ENCODE measurements at places on chromosomes 13 and 19. TPM values are rescaled to one million over a fixed set of nuclear protein-coding genes. Genes with fewer than 3 reads are reported as not detected.

The ZNF525 gene
- 6.9 TPM for total RNA-seq

The RGL3 gene
- total RNA-seq, result 7.0 TPM

The CYP4F2 gene
- not detected for total RNA-seq

The ZNF565 gene
- total RNA-seq, result 9.3 TPM

The SLC7A9 gene
- 0.19 TPM for total RNA-seq

The GJA3 gene
- 0.56 TPM for total RNA-seq

The ADGRE2 gene
- total RNA-seq, result 2.9 TPM

The MAMSTR gene
- 0.28 TPM for total RNA-seq

The CYP4F8 gene
- not detected for total RNA-seq

The ICAM4 gene
- total RNA-seq, result 0.85 TPM

The CCDC8 gene
- 21.1 TPM for total RNA-seq

The SIGLEC5 gene
- total RNA-seq, result not detected

The TNFRSF19 gene
- total RNA-seq, result 6.2 TPM

The ZNF829 gene
- 4.2 TPM for total RNA-seq

The ZNF844 gene
- 9.0 TPM for total RNA-seq

The PLIN4 gene
- not detected for total RNA-seq

The ENOX1 gene
- total RNA-seq, result 10.1 TPM

The PEG3 gene
- 5.4 TPM for total RNA-seq

The DCT gene
- total RNA-seq, result not detected

The PDX1 gene
- total RNA-seq, result not detected

The ZNF154 gene
- 3.1 TPM for total RNA-seq

The ICAM5 gene
- 0.96 TPM for total RNA-seq

The VSTM1 gene
- not detected for total RNA-seq

The CGB8 gene
- not detected for total RNA-seq

The NAPSA gene
- 0.28 TPM for total RNA-seq

The DHDH gene
- total RNA-seq, result 0.56 TPM

The KLK11 gene
- total RNA-seq, result not detected

The CBY2 gene
- not detected for total RNA-seq
